SHP77 (cell line): ENCODE measurements at places on chromosomes 4 and X.

DNA sequence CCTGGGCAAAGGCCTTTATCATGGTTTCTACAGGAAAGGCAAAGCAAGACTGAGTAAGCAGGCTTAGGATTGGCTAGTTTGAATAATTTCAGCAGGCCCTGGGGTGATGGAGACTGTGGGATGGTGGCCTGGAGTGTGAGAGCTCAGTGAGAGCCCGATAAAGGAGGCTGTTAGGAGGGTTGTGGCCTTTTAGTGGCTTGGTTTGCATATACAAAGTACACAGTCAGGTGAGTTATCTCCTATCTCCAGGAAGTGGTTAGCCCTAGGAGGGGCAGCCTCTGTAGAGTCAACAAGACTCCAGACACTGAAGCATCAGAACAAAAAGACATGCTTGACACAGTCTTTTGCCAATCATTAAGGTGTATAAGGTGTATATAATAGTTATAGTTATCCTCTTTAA lies 157.2 kb downstream of the CFAP299 start:
- no peak for DNase-seq

DNA sequence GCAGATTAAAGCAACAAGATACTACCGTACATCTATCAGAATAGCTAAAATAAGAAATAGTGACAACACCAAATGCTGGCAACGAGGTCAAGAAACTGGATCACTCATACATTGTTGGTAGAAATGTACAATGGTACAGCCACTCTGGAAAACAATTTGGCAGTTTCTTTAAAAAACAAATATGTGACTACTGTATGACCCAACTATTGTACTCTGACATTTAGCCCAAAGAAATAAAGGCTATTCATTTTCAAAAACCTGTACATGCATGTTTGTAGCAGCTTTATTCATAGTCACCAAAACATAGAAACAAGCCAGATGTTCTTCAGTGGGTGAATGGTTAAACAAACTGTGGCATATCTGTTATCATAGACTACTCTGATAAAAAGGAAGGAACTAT lies 8.2 kb downstream of the CLCN3 start:
- DNase-seq, result no peak

GRCh38 chr4:40699648-40700047 lies 50.1 kb upstream of the NSUN7 start:
- DNase-seq, result no peak

DNA sequence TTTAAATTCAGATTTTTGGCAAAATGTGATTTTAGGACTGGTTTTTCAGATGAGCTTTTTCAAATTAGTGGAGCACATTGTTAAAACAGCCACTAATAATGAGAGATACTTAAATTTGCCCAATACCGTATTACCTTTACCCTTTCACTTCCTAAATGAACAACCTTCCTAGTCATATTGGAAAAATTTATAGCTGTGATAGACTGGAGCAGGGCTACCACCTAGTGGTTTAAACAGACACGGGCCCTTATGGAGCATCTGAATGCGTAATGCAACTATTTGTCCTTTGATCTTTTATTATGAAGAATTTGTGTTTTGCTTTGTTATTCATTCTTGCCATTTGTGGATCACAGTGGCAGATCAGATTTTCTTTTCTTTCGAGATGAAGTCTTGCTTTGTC lies 72.7 kb downstream of the KDM6A start:
- no peak for DNase-seq
